Testis (tissue), 5 donors: ENCODE measurements at places on chromosomes 6 and 20. TPM values are rescaled to one million over a fixed set of nuclear protein-coding genes. Genes with fewer than 3 reads are reported as not detected.

DNA sequence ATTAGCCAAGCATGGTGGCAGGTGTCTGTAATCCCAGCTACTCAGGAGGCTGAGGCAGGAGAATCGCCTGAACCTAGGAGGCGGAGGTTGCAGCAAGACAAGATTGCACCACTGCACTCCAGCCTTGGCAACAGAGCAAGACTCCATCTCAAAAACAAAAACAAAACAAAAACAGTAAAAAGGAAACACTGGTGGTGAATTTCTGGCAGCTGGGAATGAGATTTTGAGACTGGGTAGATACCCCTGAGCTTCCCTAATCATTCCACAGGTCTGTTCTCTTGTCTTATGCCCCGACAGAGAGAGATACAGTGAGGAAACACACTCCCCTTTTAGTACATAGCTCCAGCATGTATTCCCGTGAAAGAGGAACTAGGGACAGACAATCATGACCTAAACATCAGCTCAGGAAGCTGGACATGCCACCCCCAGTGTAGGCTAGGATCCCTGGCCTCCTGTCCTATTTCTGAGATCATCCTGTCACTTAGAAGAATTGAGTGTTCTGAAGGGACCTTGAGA is 9.6 kb downstream of the MAN1A1 start:
- DNase-seq = no peak

DNA sequence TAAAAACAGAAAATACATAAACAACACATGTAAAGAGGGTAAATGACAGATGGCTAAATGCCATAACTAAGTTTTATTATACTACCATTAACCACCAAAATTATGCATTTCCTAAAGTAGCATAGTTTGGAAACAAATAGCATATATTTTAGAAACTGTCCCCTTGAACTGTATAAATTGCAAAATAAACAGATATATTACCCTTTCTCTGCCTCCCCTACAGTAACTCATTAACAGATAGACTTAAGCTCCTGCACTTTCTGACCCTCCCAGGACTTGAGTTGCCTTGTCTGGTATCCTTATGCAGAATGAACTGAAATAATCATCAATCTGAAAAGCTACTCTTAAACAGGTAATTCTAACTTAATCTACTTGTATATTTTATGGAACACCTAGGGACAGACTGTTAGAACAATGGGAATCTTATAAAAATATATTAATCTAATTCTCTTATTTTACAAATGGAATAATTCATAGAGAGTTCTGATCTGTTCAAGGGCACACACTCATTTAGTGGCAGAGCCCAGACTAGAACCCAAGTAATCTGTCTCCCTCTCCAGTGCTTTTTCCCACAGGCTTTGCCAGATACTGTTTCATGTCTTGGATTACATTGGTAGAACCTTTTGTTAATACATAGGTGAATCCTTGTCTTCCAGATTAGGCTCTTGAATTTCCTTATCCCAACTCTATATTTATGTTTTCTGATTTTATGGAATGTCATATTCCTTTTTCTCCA is 50.6 kb upstream of the LOC128125822 start:
- DNase-seq = no peak

- peak; percentile 61 for DNase-seq
Measured at GRCh38 chr6:43129434-43130194, 41.5 kb upstream of the SRF start.

DNA sequence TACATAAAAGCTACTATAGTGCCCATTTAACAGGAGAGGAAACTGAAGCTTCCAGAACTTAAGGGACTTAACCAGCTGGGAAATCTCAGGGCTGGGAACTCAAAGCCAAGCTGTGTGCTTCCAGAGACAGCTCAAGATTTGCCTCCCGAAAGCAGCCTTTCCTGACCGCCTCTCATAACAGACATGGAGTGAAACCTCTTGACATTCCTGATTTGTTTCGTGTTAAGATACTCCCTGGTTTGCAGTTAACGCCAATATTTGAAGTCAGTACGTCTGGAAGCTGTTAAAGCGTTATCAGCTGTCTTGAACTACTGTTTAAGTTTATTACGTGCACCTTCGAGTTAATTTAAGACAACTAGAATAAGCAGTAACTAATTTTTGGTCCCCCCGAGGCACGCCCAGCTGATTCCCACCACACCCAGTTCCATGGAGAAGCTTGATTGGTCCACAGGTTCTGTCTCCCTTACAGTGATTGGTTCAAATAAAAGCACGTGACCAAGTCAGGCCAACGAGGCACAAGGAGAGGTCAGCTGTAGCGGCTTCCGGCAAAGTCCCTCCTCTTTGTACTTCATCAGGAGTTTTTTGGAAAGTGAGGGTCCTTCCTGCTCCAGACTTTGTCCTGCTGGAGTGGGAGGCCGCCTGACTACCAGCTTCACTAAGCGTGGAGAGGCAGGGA is 8.9 kb upstream of the TCP11 start:
- DNase-seq = peak; percentile 69

GRCh38 chr6:19833947-19834346 is 3.2 kb upstream of the ID4 start:
- peak; percentile 78 for DNase-seq

GRCh38 chr20:51826372-51826771 is 24.1 kb upstream of the SALL4 start:
- DNase-seq = no peak

DNA sequence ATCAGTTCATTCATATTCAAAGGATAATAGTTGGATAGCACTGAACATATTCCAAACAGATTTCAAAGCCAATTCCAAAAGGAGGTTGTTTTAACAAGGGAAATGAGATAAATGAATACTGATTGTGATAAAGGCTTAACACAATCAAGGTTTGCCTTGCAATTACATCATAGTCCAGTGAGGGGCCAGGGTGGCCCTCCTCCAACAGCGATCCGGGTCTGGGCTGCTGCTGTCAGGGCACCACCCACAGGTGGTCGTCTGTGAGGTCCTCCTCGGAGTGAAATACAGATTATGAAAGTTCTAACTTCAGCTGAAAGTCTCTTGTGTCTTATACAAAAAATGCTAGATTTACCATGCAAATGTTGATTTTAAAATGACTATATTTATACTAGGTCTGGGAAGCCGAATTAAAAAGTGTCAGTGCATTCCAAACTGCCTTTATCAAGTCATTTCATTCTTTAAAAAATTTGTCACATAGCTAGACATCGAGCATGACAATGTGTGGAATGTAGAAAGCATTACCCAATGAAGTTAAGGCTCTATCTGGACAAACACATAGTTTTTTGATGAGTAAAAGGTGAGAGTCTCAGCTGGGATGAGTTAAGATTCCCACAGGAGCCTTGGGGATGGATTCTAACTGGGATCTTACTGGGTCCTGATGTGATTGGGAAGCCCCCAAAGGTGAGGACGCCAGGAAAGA is 65.9 kb upstream of the SLC22A23 start:
- DNase-seq = no peak

DNA sequence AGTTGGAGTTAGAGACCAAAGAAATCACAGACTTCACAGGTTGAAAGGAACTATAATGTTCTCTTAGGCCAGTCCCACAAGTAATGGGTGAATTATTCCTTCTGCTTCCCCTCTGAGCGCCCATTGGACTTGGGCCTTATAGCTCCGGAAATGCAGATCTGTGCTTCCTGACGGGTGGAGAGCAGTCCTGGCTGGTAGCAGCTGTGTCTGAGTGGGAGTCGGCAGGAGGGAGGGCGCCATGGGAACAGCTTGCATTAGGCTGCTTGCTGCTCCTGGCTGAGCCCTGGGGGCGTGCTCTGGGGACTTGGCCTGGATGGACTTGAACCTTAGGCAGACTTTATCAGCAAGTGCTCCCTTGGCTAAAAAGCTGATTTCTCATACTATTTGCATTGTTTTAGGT is 18.4 kb upstream of the NUP153 start:
- peak; percentile 77 for DNase-seq

- DNase-seq = no peak
Measured at GRCh38 chr6:35519313-35520015, 6.8 kb upstream of the TULP1 start.

- no peak for DNase-seq
Measured at GRCh38 chr6:85715797-85716196, 73.1 kb upstream of the SYNCRIP start.

GRCh38 chr6:160437775-160438174 is 89.6 kb downstream of the SLC22A3 start:
- no peak for DNase-seq

GRCh38 chr20:54688476-54688875 is 213.1 kb downstream of the DOK5 start:
- DNase-seq = no peak

DNA sequence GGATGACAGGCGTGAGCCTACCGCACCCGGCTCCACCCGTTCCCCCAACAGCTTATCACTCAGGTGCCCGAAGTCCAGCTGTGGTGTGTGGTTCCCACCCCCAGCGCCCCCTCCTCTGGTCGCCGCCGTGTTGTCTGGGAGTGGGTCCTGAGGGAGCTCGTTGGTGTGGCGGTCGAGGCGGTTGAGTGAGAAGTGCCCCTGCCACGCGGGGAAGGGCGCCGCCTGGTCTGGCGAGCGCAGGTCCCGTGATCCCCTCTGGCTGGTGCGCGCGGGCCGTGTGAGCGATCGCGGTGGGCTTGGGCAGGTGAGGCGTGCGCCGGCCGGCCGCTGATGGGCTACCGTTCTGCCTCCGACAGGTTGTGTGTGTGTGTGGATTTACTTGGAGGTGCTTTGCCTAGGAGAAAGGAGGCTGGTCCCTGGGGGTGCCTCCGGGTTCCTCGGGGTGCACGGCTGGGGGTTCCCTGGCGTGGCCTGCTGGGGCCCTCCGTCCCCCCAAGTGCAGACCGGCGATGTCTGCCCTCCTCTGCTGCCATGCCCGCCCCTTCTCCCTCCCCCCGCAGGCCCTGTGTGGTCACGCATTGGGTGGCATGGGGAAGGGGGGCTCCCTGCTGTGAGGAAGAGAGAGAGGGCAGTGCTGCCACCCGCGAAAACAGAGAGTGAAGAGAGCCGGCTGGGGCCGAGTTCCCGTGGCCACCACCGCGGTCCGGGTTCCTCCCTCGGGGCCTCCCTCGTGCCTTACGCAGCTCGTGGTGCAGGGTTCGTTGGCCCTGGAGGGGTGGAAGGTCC is 336.0 kb upstream of the DEFB115 start:
- DNase-seq = no peak

GRCh38 chr6:36323062-36323461 is 13.6 kb downstream of the BNIP5 start:
- no peak for DNase-seq

- DNase-seq = no peak
Measured at GRCh38 chr20:61450549-61450948, 198.5 kb downstream of the CDH4 start.

GRCh38 chr6:105740946-105741645 is 338.2 kb upstream of the PREP start:
- no peak for DNase-seq

Gene PSORS1C2
- total RNA-seq = not detected

Gene TLDC2
- 3.4 TPM for total RNA-seq

Gene SYCP2L
- 8.7 TPM for total RNA-seq

Gene SLC17A3
- not detected for total RNA-seq

Gene IL20RA
- total RNA-seq = 16.1 TPM

Gene CFAP206
- total RNA-seq = 48.8 TPM

Gene APOM
- 7.5 TPM for total RNA-seq

Gene ARMH2
- total RNA-seq = 3.4 TPM

Gene ZNF512B
- total RNA-seq = 27.6 TPM

Gene LY6G5B
- total RNA-seq = 15.9 TPM

Gene GMPR
- 164 TPM for total RNA-seq

Gene HLA-B
- 439 TPM for total RNA-seq
